ENCODE measurements at places on chromosomes 5 and 9.

- no peak for DNase-seq
Measured at GRCh38 chr5:92222449-92222848, 839.3 kb upstream of the ARRDC3 start.

- DNase-seq: no peak
Measured at GRCh38 chr9:6133346-6134063, 82.1 kb upstream of the IL33 start.

DNA sequence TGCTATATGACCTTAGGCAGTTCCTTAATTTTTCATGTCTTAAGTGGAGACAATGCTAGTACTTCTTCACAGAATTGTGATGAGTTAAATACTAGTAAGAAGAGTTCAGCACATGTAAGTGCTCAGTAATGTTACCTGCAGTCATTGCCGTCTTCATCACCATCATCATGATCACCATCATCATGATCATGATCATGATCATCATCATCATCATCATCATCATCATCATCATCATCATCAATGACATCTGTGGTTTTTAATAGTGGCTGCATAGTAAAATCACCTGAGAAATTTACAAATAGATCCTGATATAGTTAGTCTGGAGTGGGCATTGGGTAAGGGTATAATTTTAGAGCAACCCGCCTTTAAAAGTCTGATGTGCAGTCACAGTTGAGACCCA is 14.7 kb upstream of the PALM2AKAP2 start:
- DNase-seq: no peak

GRCh38 chr5:144582066-144582465 is 411.4 kb downstream of the KCTD16 start:
- no peak for DNase-seq

GRCh38 chr5:104754311-104754995 is 1191.9 kb upstream of the NUDT12 start:
- DNase-seq: no peak

DNA sequence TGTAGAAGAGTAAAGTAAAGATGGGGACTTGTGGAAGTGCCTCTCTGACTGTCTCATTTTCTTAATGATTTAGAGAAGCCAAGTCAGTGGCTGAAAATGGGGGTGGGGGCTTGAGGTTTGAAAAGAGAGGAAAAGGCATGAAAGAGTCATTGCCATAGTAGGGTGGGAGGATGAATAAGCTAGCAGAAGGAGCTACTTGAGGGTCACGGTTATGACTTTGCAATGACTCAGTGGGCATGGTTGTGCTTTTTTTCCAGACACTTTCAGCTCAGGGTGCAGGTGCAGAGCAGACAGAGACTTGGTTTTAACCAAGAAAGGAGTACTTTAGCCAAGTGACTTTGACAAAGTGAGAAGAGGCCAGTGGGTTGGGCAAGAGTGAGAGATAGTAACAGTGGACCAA is 117.8 kb downstream of the PTTG1 start:
- DNase-seq: no peak
